WTC11 (cell line): ENCODE measurements at places on chromosomes 4 and X. TPM values are rescaled to one million over a fixed set of nuclear protein-coding genes. Genes with fewer than 3 reads are reported as not detected.

The SLC10A6 gene
- total RNA-seq: not detected in 3 replicates

The ACE2 gene
- total RNA-seq: 0.16 TPM in 1 of 3 replicates, not detected in the others

The ADH7 gene
- not detected in 3 replicates for total RNA-seq

The ZNF81 gene
- total RNA-seq: 8.9 to 12.0 TPM (median 11.9 TPM) in 3 replicates

The PABPC5 gene
- total RNA-seq: 1.2 to 1.7 TPM (median 1.7 TPM) in 3 replicates

The SLC4A4 gene
- total RNA-seq: 1.1 to 1.5 TPM (median 1.2 TPM) in 3 replicates

The PAPSS1 gene
- 62.9 to 78.1 TPM (median 74.4 TPM) in 3 replicates for total RNA-seq

The SCFD2 gene
- 9.3 to 12.4 TPM (median 10.3 TPM) in 3 replicates for total RNA-seq

The MAGEA2B gene
- total RNA-seq: 12.3 to 13.8 TPM (median 13.7 TPM) in 3 replicates

The GRK4 gene
- 1.4 to 3.5 TPM (median 1.6 TPM) in 3 replicates for total RNA-seq

The FABP2 gene
- total RNA-seq: not detected in 3 replicates

The CNKSR2 gene
- total RNA-seq: 5.2 to 11.3 TPM (median 7.7 TPM) in 3 replicates

The CLIC2 gene
- total RNA-seq: 0.66 to 1.3 TPM (median 1.1 TPM) in 3 replicates

The DRP2 gene
- 0.30 to 0.52 TPM (median 0.39 TPM) in 3 replicates for total RNA-seq

The POU4F2 gene
- not detected in 3 replicates for total RNA-seq
